NAMALWA (cell line): ENCODE measurements at places on chromosomes 12 and 14.

GRCh38 chr12:90028635-90029051 lies 320.0 kb upstream of the ATP2B1 start:
- DNase-seq, result no peak

- DNase-seq, result no peak
These were observed 5.7 kb upstream of the VTI1B start for GRCh38 chr14:67680121-67680602.

GRCh38 chr14:101328412-101329028 lies 232.8 kb upstream of the DIO3 start:
- DNase-seq, result no peak

DNA sequence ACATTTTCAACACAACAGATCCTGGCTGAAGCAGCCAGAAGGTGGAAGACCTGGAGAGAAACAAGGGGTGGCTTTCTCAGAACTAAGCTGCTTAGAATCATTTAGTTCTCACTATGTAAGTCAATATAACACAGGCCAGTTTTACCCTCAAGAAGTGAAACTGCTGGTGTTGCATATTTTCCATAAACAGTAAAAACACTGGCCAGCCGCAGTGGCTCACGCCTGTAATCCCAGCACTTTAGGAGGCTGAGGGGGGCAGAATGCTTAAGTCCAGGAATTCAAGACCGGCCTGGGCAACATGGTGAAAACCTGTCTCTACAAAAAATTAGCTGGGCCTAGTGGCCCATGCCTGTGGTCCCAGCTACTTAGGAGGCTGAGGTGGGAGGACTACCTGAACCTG lies 11.6 kb downstream of the STX2 start:
- DNase-seq, result no peak

GRCh38 chr12:70644861-70645260 lies 7.6 kb upstream of the PTPRB start:
- DNase-seq, result no peak

DNA sequence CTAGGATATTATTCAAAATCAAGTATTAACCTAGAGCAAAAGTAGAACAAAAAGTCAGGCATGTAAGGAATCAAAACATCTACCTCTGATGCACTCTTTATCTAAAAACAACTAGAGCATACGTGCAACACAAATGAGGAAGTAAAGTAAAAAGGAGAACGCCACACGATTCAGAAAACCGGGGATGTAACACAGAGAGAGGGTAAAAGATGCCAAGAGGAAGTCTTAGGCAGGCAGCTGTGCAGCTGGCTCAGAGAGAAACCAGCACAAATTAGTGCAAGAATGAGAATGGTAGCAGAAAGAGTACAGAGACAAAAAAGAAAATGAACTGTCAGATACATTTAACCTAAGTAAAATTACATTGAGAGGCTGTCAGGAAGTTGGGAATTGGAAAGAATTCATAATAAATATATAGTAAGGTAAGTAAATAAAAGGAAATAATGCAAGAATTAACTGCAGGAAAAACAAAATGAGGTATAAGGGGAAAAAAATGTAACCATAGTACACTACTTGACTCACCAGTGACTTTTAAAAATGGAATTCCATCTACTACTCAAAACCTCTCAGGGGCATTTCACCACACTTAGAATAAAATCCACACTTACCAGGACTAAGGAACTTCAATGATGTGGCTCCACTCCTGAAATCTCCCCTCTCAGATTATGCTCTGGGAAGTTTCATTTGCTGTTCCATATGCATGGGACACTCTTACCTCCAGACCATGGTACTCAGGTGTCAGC lies 17.1 kb downstream of the BCAT1 start:
- DNase-seq, result peak; percentile 93

GRCh38 chr14:73887694-73888459 lies 1.2 kb downstream of the ZNF410 start:
- DNase-seq, result peak; percentile 1

DNA sequence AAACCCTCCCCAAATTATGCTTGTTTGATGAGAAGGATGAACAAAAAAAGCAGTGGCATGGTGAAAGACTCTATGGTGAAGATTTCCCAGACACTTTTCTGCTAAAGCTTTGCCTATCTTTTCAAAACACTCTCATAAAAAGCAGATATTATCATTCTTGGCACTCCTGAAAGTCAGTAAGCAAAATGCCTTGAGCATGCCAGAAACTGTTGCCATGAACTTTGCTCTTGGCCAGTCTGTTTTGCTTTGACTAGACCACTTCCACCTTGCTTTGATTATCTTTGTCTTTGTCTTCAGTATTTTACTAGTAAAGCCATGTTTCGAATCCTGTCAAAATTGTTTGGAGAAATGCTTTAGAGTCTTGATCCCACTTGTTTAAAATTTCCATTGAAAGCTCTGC lies 110.4 kb downstream of the CNTN1 start:
- no peak for DNase-seq

DNA sequence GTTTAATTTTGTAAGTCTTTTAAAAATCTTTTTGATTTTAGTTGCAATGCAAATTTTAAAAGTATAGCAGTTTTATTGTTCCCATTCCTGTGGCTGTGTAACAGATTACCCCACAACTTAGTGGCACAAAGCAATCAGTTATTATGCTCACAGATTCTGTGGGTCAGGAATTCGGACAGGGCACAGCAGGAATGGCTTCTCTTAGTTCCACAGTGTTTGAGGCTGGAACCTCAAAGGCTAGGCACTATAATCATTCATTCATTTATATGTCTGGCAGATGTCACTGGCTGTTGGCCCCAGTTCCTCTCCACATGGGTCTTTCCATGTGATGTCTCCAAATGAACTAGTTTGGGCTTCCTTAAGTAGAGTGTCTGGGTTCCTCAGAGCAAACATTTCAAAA lies 193.3 kb downstream of the RAD51B start:
- DNase-seq, result no peak

GRCh38 chr12:121797937-121798786 lies 4.7 kb upstream of the RHOF start:
- no peak for DNase-seq

DNA sequence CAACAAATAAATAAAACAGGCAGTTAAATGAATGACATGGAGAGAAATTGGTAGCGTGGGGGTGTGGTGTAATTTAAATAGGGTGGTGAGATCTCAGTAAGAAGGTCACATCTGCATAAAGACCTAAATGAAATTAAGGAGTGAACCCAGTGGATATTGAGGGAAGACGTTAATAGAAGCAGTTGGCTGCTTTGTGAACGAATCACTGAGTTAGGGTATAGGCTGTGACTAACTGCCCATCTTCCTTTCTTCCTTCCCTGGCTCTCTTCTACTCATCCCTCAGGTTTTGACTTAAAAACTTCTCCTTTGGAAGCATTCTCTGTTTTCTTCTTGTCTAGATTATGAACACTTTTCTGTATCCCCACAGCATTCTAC lies 64.7 kb downstream of the BTG1 start:
- DNase-seq, result no peak

- DNase-seq, result no peak
These were observed 56.2 kb upstream of the ARHGAP5 start for GRCh38 chr14:32020882-32021281.

DNA sequence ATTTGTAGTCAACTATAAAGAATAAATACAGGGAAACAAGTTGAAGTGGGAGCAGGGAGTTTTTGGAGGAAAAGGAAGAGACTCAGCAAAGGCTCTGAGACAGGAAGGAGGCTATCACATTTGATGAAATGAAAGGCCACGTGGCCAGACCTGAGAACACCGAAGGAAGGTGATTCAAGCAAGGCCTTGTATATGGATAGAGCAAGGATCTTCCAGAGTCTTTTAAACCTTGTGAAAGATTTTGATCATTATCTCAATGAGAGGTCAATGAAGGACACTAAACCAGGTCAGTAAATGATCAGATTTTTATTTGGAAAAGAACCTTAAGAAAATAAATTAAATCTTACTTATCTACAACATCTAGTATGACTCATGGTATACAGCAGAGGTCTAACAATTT lies 523.5 kb downstream of the SLC16A7 start:
- no peak for DNase-seq

GRCh38 chr12:38776647-38777046 lies 128.7 kb downstream of the CPNE8 start:
- no peak for DNase-seq

- DNase-seq, result peak; percentile 78
These were observed 267.3 kb upstream of the SRRM4 start for GRCh38 chr12:118714051-118714460.

GRCh38 chr12:104710940-104711689 lies 247.0 kb downstream of the SLC41A2 start:
- no peak for DNase-seq

GRCh38 chr14:51654533-51654845 lies 2.8 kb downstream of the FRMD6 start:
- DNase-seq, result no peak

GRCh38 chr14:31927348-31927832 lies 149.7 kb upstream of the ARHGAP5 start:
- DNase-seq, result no peak

- no peak for DNase-seq
These were observed 225.2 kb downstream of the C12orf75 start for GRCh38 chr12:105555556-105556295.

- no peak for DNase-seq
These were observed 33.5 kb upstream of the ATP2A2 start for GRCh38 chr12:110247340-110248095.

DNA sequence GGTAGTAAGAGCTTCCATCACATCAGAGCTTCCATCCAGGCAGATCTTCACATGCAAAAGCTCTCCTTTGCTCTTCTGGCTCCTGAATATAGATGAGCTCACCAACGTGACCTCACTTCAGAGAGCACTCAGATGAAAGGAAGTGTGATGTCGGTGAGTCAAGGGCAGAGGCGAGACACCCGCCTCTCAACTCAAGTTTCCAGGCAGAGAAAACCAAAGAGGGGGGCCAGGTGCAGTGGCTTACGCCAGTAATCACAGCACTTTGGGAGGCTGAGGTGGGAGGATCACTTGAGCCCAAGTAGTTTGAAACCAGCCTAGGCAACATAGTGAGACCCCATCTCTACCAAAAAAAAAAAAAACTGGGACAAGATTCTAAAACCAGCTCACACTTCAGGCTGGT lies 126.9 kb downstream of the DUSP6 start:
- no peak for DNase-seq

DNA sequence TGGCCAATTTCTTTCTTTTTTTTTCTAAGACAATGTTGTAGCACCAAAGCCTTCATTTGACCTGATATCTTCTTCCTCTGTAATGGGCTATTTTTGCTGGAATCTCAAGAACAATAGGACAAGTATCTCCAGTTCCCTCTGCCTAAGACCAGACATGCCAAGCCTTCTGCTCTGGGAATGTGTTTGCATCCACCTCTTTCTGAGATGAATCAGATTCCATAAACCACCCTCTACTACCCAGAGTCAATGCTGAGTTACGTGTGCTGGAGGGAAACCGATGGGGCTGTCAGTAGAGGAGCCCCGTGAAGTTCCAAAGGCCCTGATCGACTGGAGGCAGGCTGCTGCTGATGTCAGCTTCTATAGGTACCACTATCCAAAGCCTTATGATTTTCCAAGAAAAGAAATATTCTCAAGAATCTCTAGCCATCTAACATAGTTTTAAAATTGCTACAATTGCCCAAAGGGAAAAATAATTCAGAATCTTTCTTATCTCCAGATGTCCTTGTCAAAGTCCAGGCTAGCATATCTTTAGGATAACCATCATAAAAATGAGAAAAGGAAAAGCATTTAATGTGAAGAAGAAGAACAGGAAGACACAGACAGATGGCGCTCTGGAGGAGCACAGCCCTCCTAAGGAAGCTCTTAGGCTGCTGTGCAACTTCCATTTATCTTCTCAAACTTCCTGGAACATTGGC lies 101.9 kb downstream of the SLC8A3 start:
- peak; percentile 8 for DNase-seq

- no peak for DNase-seq
These were observed 10.7 kb upstream of the FRS2 start for GRCh38 chr12:69459477-69459876.

DNA sequence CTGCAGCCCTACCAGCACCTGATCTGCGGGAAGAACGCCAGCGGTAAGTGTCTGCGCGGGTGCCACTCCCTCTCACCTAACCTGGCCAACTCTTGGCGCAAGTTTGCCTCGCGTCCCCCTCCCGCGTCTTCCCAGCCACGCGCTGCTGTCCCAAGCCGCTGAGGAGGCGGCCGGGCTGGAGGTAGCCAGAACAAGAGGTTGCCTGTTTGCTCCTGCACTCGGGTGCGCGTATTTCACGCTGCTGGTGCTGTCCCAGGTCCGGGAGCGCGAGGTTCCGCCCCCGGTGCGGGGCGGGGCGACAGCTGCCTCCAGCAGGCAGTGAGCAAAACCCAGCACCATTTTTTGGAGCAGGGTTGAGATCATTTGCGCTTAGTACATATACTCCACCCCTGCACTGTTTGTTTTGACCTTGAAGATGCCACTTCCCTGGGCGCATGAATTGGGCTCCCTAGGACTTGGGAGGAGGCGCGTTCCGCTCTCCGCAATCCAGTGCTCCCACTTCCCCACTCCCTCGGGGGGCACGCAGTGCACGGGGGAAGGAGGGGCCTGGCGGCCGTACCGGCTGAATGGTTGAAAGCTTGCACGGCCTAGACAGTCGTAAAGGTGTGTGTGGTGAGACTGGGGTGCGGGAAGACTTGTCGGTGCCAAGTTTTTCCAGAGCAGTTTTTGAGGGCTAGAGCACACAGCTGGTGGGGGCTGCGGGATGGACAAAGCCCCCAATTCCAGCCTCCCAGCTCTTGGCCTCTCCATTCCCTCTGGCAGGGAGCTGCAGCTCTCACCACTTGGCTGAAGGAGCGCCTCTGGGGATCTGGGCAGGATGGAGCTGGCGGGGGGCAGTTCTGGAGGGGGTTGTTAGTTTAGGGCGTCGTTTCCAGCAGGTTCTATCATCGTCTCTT lies 226.9 kb upstream of the CRY1 start:
- no peak for DNase-seq

GRCh38 chr12:14164266-14164665 lies 182.9 kb upstream of the GRIN2B start:
- DNase-seq, result no peak

DNA sequence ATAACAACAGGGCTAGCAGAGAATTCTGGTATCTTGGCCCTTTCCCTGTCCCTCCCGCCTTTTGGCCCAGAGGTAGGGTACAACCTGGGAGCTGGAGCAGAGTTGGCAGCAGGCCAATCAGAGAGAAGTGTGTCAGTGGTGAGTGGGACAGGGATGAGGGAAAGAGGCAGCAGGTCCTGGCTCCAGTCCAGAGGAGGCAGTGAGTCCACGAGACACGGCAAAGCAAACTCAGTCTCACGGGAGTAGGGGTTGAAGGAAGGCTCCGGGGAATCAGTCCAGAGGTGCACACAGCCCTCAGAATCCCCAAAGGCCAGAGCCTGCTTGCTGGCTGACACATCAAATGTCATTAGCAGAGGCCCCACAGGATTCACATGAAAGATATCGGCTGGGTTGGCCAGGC lies 7.3 kb downstream of the PAN2 start:
- DNase-seq, result no peak

DNA sequence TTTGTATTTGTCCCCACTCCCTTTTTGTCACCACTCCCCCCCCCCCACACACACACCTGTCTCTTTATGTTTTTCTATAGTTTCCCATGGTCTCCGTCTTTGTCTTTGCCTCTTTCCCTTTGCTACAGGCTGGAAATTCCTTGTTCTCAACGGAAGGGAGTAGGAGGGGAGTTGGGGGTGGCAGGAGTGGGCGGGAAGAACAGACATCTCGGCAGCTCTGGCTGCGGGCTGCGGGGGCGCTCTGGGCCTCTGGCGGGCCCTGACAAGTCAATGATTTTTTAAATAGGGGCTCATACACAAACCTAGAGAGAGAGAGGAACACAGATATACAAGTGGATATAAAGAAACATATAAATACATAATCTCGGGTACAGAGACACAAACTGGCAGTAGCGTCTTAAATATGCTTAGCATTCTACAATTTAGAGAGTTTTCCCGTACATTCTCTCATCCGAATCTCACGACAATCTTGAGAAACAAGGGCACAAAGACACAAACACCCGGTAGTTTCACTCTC lies 2.4 kb upstream of the NAB2 start:
- peak; percentile 76 for DNase-seq
